GM23338 (cell line): ENCODE measurements at places on chromosomes 12 and 14. TPM values are rescaled to one million over a fixed set of nuclear protein-coding genes. Genes with fewer than 3 reads are reported as not detected.

DNA sequence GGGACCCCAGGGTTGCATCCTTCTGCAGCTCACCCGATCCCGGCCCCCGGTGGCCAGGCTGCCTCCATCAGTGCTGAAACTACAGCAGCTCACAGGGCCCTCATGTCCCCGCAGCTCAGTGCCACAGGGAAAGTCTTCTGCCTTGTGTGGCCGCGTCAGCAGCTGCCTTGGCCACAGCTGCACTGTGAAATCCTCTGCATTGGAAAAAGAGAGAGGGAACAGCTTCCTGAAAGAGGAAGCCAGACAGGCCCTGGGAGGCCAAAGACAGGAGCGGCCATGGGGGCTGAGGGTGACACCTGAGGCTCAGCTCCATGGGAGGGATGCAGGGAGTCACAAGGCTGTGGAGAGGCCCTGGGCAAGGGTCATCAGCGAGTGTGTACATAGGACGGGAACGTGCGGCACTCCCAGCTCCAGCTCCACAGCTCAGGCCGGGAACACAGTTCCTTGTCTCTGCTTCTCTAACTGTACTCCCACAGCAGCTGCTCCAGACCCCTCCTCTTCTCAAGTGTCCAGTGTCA is 32.7 kb downstream of the PARP2 start:
- H3K36me3 ChIP-seq: peaks cover 14% of the 10 kb centered on the region; the same call in 1 of the 2 replicates
- no peak overlapping the region for H3K4me3 ChIP-seq
- H3K4me1 ChIP-seq: no peaks in the 10 kb centered on the region
- H3K27ac ChIP-seq: no peak overlapping the region
- no peaks in the 10 kb centered on the region for H3K27me3 ChIP-seq

DNA sequence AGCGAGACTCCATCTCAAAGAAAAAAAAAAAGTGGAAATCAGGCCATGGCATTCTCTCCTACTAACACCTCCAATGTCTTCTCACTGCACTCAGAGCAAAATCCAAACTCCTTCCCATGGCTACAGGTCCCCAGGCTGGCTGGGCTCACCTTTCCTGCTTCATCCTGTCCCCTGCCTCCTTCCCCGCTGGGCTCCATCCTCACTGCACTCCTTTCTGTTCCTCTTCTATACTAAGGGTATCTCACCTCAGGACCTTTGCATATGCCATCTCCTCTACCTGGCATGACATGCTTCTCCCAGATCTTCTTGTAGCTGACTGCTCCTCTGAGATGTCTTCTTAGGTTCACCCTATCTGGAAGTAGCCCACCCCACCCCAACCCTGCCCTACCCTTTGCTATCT is 111.1 kb downstream of the DPF3 start:
- H3K36me3 ChIP-seq: no peaks in the 10 kb centered on the region
- no peaks in the 10 kb centered on the region for H3K27me3 ChIP-seq
- H3K4me1 ChIP-seq: no peaks in the 10 kb centered on the region; the same call in 1 of the 2 replicates
- H3K27ac ChIP-seq: no peak overlapping the region
- no peak for DNase-seq
- no peak overlapping the region for H3K4me3 ChIP-seq

- H3K36me3 ChIP-seq: no peaks in the 10 kb centered on the region
- DNase-seq: no peak
- no peak overlapping the region for H3K4me3 ChIP-seq
- no peaks in the 10 kb centered on the region for H3K27me3 ChIP-seq
Observed at GRCh38 chr14:22010545-22011252, 337.1 kb upstream of the OR4E1 start.

DNA sequence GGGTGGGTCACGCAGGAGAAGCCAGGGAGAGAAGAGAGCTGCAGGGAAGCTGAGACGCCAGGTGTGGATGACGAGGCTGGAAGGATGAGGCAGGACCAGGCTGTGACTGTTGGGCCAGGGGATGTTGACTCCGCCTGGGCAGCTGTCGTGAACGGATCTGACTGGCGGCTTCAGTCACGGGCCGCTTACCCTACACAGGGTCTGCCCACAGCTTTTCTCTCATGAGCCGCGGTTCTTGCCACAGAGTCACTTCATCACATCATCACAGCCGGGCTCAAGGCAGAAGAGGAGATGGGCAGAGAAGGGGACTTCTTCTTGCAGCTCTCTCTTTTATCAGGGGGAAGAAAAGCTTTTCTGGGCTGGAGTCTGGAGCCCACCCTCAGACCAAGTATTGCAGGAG is 7.7 kb downstream of the CLBA1 start:
- no peaks in the 10 kb centered on the region for H3K27me3 ChIP-seq
- no peaks in the 10 kb centered on the region for H3K4me1 ChIP-seq
- H3K4me3 ChIP-seq: no peak overlapping the region
- no peak overlapping the region for H3K27ac ChIP-seq
- no peak for DNase-seq

The IAPP gene
- polyA plus RNA-seq: 0.10 and 0.32 TPM in 2 replicates

- no peaks in the 10 kb centered on the region for H3K27me3 ChIP-seq
- H3K4me3 ChIP-seq: no peak overlapping the region
- no peaks in the 10 kb centered on the region for H3K36me3 ChIP-seq
Observed at GRCh38 chr12:124664395-124665111, 97.1 kb upstream of the NCOR2 start.

The PTCSC3 gene
- polyA plus RNA-seq: not detected in 2 replicates

The C12orf54 gene
- polyA plus RNA-seq: not detected in 2 replicates
